Stimulated activated CD8-positive, alpha-beta memory T cell treated with anti-CD3 and anti-CD28 coated beads, Interleukin-15, amount 100 ng/mL, for 4 hours (primary cell): ENCODE measurements at places on chromosomes 7 and 10.

GRCh38 chr7:102300643-102301221, 14.1 kb downstream of the SH2B2 start:
- DNase-seq, result no peak

DNA sequence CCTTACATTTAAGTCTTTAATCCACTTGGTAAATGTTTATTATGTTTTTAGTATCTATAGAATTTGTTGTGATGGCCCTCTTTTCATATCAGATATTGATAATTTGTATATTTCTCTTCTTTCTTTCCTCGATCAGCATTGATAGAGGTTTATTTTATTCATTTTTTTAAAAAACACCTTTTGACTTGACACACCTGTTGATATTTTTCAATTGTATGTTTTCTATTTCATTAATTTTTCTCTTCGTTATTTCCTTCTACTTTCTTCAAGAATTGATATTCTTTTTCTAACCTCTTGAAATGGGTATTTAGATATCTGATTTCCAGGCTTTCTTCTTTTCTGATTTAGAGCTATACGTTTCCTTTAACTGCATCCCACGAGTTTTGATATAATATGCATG, 50.9 kb downstream of the BTBD16 start:
- no peak for DNase-seq

GRCh38 chr7:22452142-22452959, 47.6 kb downstream of the STEAP1B start:
- DNase-seq, result no peak

DNA sequence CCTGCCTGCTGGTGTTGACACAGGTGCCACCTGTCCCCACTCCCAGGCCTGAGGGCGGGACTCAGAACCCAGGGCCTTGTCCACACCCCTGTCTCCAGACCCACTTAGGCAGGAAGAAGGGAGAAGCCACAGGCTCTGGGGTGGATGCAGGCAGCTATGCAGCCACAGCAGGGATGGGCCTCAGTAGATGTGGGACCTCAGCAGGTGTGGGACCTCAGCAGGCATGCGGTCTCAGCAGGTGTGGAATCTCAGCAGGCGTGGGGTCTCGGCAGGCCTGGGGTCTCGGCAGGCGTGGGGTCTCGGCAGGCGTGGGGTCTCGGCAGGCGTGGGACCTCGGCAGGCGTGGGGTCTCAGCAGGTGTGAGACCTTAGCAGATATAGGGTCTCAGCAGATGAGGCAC, 118.0 kb upstream of the PITRM1 start:
- no peak for DNase-seq

DNA sequence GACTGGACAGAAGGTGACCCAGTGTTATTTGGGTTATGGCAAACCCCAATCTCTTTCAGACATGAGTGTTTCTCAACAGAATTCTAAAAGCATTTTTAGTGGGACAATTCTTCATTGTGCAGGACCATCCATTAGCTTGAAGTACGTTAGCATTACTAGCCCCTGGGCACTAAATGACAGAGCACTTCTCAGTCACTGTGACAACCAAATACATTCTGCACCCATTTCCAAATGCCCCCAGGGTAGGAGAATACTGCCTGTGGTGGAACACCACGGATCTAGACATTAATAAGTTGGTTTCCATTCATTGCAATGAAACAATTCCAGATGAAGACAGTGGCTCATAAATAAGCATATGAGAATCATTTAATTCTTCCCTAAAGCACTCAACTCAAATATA, 102.4 kb upstream of the FRMD4A start:
- DNase-seq, result no peak
